Hematopoietic multipotent progenitor cell treated with erythropoietin and hydrocortisone succinate and interleukin-3 and kit ligand, for 6 days (in vitro differentiated cells): ENCODE measurements at places on chromosomes 13 and 19.
A peak's percentile ranks its signal among the peaks of the same experiment; 100 is the strongest.

DNA sequence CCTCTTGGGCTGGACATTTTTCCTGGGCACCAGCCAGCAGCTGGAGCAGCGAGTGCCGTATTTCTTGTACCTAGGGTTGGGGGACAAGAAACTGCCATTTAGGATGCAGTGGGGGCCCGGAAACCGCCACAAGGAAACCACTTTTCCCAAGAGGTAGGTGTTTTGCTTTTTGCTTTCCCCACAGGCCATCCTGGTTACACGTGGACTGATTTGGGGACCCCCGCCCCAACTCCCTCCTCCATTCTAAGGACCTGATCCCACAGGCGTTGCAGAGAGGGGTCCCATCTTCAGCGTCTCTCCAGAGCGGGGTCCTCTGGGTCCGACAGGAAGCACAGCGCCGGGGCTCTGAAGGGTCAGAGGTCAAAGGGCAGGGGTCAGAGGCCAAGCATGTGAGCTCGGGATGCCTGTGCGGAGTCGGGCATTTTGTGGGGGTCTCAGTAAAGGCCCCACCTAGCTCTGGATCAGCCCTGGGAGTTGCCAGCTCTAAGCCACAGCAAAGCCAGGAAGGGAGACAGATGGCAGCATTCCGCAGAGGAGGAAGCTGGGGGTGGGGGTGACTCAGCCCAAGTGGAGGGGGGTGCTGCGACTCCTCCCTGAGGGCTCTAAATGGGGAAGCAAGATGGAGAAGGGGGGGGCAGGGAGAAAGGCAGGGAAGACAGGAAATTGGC lies 4.3 kb downstream of the ZGLP1 start:
- no peak for DNase-seq

DNA sequence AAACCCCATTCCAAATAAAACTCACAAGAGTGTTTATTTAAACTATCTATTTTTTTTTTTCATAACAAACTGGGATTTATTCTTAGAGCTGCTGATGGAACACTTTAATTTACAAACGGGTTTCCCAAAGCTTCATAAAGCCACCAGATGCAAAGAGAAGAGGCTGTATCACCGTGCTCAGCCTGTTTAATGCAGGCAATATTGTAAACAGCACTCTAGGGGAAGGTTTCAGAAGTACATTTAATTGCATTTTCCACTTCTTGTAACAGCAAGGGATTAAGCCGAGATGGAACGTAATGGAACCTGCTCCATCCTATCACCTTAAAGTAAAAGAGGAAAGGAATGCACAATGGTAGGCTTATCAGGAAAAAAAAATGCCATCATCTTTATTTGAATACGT lies 550.6 kb upstream of the ARGLU1 start:
- no peak for DNase-seq

DNA sequence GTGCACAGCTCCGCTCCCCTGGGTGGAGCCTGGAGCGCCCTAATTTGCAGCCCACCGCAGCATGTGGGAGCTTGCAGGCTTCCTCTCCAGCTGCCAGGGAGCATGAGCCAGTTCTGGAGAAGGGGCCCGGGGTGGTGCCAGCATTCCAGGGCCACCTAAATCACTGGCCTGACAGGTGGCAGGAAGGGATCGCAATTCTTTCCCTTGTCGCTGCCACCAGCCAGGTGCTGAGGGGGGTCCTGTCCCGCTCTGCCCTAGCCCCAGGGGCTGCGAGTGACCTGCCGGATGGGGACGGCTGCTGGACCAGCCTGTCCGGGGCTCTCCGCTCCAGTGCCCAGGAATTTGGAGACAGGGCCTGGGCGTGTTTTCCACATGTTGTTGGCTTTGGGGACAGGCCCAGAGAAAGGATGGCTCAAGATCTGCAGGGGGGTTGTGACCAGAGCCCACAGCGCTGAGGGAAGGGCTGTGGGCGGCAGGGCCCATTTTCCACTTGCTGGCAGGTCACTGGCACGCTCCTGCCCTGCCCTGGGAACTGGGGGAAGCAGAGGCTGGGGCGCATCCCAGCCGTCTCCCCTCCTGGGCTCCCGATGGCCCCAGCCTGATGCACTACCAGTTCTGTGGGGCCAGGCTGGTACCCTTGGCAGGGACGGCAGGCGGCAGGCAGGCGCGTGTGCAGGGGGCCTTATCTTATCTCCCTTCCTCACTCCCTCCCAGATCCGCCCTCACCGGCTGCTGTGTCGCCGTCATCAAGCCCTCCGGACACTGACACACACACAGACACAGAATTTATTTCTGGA lies 9.5 kb downstream of the NDUFA11 start:
- peak; percentile 94 for DNase-seq

- DNase-seq, result peak; percentile 56
Measured at GRCh38 chr13:112066624-112067004, 335 bp upstream of the SOX1 start.

- DNase-seq, result peak; percentile 92
Measured at GRCh38 chr19:44570984-44571684, 41.7 kb upstream of the CEACAM20 start.

DNA sequence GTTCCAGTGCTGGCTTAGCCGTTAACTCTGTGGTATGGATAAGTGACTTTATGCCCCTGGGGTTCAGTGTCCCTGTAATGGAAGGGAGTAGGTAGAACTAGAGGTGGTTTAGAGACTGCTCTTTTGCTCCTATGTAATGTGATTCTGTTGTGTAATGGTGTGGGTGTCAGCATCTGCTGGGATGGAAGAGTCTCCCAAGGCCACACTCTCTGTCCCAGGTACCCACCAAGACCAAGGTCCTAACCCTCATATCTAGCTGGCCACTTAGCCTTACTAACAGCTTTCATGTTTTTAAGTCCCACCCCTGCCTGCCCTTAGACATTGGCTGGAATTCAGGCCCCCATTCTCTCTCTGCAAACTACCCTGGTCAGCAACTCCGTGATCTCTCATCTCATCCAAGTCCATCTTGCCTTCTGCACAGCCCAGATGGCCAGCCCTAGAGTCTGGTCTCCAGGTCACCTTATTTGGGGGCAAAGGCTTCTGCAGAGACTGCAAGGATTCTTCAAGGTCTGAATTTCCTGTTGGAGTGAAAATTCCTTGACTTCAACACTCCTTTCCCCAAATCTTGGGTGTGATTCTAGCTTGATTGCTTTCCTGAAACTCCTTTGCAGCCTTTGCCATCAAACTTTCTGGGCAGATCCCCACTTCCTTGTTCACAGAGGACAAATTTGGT lies 48.4 kb downstream of the SERP2 start:
- DNase-seq, result no peak

- no peak for DNase-seq
Measured at GRCh38 chr19:31255174-31255799, 93.9 kb downstream of the TSHZ3 start.

- peak; percentile 37 for DNase-seq
Measured at GRCh38 chr13:94860981-94861407, 148.6 kb upstream of the SOX21 start.

- DNase-seq, result no peak
Measured at GRCh38 chr19:15740785-15741184, 3.0 kb downstream of the OR10H3 start.

GRCh38 chr19:51903192-51903591 lies 1.6 kb downstream of the ZNF649 start:
- no peak for DNase-seq

DNA sequence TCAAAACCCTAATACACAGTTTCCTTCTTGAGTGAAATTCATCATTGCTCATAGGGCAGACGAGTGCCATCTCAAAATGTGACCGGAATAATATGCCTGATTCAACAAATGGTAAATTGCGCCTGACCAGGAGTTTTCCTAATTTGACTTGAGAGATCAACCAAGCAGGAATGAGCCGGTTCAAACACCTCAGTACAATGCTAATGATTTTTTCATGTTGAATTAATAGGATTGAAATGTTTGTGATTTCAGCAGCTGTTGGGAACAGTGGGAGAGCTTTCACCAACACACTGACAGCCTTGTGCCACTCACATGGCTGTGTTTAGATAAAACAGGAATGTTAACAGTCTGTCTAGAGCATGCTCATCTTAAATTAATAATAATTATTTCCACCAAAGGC lies 484.8 kb downstream of the PCDH9 start:
- no peak for DNase-seq

DNA sequence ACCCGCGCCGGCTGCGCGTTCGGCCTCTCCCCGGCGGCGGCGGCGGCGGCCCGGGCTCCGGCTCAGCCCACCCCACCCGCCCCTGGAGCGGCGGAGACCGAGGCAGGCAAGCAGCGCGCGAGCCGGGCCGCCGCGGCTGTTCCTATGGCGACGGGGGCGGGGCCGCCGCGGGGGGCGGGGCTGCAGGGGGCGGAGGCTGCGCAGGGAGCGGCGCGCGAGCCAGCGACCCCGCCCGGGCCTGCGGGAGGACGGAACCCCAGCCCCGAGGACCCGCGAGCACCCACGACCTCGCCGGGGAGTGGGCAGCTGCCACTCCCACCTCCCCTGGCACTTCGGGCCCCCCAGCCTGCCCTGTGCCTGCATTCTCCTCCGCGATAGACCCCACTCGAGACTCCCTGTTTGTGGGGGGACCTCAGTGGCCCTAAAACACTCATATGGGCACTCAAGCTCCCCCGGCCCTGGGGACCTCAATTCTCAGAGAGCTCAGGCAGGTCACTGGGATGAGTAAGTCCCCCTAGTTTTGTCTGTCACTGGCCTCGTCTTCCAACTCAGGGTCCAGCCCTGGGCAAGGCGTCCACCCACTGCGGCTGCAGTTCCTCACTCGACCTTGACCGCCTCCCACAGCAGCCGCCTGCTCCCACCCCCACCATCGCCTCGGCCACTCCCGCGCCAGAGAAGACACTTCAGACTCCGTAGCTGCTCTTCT lies at the start of gene CTXN1:
CTXN1 (minus strand) TSS at position 115 of the 706 bp plus-strand sequence. CDS start 597 bp downstream, outside the sequence.
- peak; percentile 74 for DNase-seq

GRCh38 chr19:41657157-41657556 lies 30.3 kb upstream of the CEACAM4 start:
- DNase-seq, result no peak

- peak; percentile 13 for DNase-seq
Measured at GRCh38 chr19:22735911-22736645, 47.9 kb downstream of the ZNF99 start.

DNA sequence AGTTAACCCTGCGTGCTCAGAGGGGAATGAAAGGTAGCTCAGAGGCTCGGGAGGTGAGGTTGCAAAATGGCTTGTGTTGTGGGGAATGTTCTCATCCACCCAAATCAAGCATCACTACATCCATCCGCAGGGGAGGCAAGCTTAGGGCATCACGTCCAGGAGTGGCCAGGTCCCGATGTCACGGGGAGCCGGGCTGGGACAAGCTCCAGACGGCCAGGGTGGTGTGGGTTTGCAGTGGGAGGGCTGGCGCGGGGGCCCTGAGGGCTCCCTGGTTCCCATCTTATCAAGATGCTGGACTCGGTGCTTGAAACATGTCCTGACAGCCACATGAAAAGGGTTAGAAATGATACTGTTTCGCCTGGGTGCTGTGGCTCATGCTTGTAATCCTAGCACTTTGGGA lies 25.8 kb downstream of the EPN1 start:
- no peak for DNase-seq

DNA sequence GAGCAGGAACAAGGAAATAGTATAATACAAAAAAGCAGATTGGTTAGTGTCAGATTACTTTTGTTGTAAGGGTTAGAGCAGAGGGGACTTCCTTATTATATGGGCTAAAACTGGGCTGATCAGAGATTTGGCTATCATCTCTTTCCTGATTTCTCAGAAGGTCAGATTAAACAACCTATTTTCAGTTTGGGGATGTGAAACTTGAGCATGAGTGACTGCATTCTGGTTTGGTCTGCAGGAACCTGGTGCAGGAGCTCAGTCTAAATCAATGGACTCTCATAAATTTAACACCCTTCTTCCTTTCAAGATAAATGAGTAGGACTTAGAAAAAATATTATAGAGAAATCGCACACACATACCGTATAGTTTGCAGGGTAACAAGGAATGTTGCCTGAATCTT lies 12.9 kb upstream of the RFXAP start:
- DNase-seq, result no peak

DNA sequence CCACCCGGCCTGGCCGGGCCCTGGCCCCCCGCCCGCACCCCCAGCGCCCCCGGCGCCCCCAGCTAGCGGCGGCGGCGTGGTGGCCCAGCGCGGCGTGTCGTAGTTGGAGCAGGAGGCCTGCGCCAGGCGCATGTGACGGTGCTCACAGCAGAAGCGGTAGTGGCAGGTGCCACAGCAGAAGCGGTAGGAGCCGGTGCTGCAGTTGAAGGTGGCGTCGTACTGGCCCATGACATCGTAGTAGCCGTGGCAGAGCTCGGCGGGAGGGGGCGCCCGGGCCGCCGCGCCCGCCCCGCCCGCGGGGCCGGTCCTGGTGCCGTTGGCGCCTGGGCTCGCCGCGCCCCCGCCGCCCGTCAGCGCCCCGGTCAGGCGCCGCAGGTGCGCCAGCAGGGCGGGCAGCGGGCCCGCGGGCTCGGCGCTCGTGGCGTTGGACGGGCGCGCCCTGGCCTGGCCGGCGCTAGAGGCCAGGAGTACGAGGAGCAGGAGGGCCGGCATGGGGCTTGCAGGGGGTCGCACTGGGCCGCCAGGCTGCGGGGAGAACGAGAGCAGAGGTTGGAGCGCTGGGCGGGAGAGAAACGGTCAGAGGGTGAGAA lies 633 bp downstream of the SHISA7 start:
- DNase-seq, result peak; percentile 59

GRCh38 chr13:46317120-46317519 lies 69.9 kb downstream of the RUBCNL start:
- DNase-seq, result no peak

GRCh38 chr13:22812793-22813192 lies 368.0 kb upstream of the SGCG start:
- DNase-seq, result peak; percentile 22

GRCh38 chr19:54047616-54048015 lies 16.1 kb downstream of the VSTM1 start:
- DNase-seq, result peak; percentile 14

- no peak for DNase-seq
Measured at GRCh38 chr19:31485472-31485871, 136.2 kb upstream of the TSHZ3 start.

GRCh38 chr13:29164116-29164515 lies 344.0 kb downstream of the MTUS2 start:
- DNase-seq, result no peak

DNA sequence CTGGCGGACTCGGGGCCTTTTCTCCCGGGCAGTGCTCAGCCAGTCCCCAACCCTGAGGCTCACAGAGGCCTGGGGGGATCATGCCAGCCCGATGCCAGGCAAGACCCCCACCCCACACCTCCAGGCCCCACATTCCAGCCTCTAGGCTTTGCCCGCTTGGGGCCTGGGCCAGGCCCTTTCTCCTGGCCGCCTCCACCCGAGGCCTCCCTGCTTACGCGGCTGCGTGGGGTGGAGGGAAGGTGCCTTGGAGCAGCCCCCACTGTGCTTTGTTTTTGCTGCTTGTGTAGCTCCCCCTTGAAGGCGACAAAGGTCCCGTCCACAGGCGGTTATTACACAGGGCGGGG lies 38.4 kb downstream of the SMIM24 start:
- DNase-seq, result no peak
